Progenitor cell of endocrine pancreas (in vitro differentiated cells): ENCODE measurements at places on chromosomes 2 and 18.

- no peak for DNase-seq
These were observed 278.6 kb downstream of the DSC3 start for GRCh38 chr18:30763902-30764350.

DNA sequence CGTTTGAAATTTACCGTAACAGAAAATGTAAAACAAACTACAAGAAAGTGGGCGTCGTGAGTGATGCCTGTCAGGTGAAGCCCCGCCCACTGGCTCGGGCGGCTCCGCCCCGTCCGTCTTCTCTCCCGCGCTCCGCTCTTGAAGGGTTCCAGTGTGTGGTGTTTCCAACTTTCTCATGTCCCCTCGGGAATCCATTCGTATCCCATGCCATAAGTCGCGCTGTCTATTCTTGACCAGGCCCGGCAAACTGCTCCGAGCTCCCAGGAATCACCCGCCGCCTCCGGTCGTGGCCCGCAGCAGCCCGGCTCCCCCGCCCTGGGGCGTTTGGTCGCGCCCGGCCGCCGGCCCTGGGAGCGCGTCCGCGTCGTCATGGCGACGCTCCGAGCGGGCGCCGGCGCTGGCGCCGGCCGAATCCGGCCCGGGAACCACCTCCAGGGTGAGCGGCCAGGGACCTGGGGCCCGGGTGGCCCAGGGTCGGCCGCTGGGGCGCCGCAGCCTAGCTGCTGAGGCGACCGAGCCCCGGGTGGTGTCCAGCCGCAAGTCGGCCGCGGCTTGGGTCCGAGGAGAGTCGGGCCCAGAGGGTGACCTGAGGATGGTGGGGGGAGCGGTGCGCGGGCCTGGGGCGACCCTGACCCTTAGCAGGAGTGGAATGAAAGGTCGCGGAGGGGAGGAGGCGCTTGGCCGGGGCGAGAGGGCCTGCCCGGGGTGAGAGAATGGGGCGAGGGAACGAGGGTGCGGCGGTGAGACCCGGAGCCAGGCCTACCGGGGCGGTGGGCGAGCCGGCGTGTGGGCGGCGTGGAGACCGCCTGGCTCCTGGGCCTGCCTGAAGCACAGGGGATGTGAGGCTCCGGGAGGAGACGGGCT is at the start of gene CFAP221:
Gene CFAP221, plus strand, starts transcription at position 375 of the 864 bp plus-strand sequence. CDS start 1,683 bp downstream, outside the sequence.
- DNase-seq: peak; percentile 63

- DNase-seq: no peak
These were observed 47.9 kb downstream of the COL3A1 start for GRCh38 chr2:189022053-189022481.

- no peak for DNase-seq
These were observed 460.7 kb upstream of the FANCL start for GRCh38 chr2:58701688-58702301.

DNA sequence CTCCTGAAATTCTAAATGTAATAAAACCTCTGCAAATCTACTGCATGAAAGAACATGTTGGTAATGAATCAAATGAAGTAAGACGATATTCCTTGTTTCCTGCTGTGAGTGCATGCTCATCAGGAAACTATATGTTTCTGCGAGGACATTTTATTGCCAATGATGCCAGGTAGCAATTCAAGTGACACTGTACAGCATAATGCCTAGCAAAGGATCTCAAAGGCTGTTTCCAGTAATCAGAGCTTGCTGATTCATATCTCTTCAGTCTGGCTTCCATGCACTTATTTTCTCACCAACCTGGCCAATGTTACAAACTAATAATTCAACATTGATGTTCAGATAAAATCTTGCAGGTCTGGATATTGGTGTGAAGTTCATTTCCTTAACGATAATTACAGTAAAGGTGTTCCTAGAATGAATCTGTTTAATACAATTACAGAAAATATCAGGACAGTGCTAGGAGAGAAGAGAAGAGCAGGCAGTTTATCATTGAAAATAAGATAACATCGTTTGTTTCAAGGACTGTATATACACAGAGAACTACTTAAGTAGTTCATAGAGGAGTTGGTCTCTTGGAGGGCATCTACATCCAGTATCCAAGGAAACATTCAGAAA is 568.5 kb upstream of the SOX11 start:
- DNase-seq: no peak

DNA sequence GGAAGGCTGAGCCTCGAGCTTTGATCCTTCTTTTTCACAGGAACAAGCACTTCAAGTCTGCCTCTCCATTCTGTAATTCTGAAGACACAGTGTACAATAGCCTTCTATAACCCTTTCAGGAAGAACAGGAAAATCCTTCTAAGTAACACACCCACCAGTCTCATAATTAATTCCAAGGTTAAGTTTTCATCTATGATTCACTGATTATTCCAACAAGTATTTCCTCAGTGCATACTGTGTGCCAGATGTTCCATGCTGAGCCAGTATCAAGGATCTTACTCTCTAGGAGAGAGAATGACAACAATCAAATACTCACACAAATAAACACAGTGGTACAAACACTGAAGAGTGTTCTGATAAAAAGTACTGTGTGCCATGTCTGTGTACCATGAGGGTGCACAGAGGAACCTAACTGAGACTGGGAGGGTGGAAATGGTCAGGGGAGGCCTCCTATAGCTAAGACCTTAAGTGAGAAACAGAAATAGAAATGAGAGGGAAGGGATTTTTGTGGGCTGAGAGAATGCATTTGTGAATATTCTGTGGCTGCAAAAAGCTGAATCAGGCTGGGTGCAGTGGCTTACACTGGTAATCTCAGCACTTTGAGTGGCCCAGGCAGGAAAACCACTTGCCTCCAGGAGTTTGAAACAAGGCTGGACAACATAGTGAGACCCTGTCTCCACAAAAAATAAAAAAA is 7.3 kb upstream of the MTLN start:
- no peak for DNase-seq

DNA sequence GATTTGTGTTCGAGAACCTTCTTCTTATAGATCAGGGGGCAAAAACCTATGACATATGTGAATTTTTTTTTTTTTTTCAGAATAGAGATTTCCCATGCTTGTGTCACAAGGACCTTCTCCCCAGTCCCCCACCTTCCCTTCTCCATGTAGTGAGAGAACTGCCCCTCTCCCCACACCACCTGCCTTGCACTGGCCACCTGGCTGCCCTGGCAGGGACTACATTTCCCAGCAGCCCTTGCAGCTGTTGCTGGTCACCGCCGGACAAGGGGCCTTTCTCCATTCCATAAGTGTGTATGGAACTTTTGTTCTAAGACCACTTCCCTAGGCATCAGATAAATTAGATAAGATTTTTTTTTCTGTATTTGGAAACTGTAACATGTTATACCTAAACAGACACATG is 22.2 kb downstream of the MBP start:
- no peak for DNase-seq

DNA sequence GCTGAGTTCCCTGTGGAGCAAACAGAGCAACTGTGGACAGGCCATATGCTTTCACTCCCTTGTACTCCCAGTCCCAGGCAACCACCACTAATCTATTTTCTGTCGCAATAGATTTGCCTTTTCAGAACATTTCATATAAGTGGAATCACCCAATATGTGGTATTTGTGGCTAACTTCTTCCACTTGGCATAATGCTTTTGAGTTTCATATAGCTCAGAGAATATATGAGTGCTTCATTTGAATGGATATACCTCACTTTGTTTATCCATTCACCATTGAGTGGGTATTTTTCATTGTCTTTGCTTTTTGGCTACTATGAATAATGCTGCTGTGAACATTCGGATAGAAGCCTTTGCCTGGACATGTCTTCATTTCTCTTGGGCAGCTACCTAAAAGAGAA is 151.9 kb downstream of the CERS6 start:
- no peak for DNase-seq

DNA sequence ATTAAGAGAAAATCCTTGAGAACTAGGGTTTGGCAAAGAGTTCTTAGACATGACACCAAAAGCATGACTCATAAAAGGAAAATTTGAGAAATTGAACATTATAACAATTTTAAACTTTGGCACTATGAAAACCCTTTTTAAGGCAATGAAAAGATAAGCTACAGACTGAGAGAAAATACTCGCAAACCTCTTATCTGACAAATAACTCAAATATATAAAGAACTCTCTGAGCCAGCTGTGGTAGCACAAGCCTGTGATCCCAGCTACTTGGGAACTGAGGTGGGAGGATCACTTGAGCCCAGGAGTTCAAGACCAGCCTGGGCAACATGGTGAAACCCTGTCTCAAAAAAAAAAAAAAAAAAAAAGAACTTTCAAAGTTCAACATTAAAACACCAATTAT is 70.5 kb downstream of the FAM168B start:
- no peak for DNase-seq

DNA sequence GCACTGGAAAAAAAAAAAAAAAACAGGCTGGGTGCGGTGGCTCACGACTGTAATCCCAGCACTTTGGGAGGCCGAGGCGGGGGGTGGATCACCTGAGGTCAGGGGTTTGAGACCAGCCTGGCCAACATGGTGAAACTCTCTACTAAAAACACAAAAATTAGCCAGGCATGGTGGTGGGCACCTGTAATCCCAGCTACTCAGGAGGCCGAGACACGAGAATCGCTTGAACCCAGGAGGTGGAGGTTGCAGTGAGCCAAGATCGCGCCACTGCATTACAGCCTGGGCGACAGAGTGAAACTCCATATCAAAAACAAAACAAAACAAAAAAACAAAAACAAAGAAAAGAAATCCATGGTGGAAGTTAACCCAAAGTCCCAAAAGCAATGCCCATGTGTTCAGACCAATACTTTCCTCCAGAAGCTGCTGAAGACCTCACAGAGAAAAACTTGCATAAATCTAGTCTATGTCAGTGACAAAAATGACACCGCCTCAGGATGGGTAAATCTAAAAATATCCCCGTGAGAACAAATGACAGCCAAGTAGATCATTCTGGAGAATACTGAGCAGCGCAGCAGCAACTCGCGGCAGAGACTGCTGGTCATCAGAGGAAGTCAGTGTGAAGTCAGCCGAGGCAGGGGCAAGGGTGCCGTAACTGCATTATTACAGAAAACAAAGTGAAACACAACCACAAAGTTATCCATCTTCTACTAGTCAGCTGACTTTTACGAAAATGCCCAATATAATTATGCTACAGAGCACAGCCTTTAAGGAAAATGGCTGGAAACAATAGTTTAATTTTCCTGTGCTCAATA is 41.0 kb downstream of the LPIN2 start:
- no peak for DNase-seq

- DNase-seq: no peak
These were observed 29.4 kb downstream of the MAP4K3 start for GRCh38 chr2:39407516-39408296.

- no peak for DNase-seq
These were observed 128.4 kb downstream of the CABLES1 start for GRCh38 chr18:23263551-23264235.

GRCh38 chr2:197097578-197098366 is 171.3 kb upstream of the PGAP1 start:
- DNase-seq: no peak

DNA sequence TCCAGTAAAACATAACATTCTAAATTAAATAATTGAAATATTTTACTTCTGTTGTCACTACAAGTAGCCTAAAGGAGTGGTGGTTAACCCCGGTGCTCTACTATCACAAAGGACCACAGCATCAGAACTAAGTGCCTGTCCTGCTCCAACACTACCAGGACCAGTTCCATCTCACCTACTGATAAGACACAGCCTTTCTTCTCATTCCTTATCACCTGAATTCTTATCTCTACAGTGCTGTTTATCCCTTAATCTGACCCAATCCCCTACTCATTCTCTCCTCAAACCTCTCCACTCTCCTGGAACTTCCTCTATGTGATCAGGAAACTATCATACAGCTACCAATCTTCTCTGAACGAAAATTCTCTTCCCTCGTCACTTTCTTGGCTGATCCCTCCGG is 80.2 kb downstream of the ITSN2 start:
- DNase-seq: no peak

DNA sequence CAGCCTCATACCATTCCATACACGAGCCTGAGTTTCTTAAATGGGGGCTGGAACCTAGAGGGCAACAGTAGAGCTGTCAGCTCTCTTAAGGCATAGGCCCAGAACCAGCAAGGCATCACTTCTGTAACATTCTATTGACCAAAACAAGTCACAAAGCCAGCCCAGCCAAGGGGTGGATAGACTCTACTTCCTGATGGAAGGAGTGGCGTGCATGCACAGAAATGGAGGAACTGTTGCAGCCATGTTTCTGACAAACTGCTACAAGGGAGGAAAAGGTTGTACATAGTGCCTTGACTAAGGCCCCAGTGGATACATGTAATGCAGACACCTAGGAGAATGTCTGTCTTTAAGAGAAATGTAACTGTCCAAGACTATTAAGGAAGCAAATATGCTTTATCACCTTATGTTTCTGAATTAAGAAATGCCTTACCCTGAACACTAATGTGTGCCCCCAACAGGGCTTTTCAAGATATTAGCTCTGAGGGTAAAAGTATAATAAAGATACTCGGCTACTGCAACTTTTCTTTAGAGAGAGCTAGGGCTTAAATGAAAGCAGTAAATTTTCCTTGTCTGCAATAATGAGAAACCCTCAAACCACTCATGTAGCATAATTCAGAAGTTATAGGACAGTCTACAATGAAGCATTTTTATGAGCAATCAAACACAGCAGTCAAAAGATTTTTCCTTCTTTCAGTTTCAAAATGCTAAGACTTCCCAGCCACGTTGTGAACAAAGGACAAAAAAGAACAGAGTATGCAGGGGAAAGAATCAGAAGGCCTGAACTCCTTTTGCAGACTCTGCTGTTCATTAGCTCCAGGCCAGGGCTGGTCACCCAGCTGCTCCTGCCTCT is 35.1 kb upstream of the CDC42EP3 start:
- no peak for DNase-seq

DNA sequence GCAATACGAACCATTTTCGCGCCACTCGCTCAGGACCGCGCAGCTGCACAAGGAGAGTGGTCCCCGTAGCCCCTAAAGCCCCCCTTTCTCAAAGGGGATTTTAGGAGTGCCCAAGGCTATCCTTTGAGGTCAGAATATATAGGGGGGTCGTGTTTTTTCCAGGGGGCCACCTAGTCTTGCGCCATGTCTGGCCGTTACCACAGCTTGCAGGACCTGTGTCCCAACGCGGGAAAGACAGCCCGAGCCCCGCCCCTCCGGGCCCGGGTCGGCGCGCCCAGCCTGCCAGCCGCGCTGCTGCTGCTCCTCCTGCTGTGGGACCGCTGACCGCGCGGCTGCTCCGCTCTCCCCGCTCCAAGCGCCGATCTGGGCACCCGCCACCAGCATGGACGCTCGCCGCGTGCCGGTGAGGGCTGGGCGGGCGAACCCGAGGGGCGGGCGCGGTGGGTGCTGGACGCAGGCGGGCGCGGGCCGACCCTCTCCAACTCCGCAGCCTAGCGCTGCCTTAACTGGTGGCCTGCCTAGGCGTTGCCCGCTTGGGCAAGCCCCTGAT is at the start of gene CDCA7:
Gene CDCA7, plus strand, starts transcription at position 291 of the 550 bp plus-strand sequence. Its CDS starts 92 bp downstream, at position 383.
- peak; percentile 66 for DNase-seq

- no peak for DNase-seq
These were observed 134.8 kb upstream of the AGAP1 start for GRCh38 chr2:235358981-235359471.

DNA sequence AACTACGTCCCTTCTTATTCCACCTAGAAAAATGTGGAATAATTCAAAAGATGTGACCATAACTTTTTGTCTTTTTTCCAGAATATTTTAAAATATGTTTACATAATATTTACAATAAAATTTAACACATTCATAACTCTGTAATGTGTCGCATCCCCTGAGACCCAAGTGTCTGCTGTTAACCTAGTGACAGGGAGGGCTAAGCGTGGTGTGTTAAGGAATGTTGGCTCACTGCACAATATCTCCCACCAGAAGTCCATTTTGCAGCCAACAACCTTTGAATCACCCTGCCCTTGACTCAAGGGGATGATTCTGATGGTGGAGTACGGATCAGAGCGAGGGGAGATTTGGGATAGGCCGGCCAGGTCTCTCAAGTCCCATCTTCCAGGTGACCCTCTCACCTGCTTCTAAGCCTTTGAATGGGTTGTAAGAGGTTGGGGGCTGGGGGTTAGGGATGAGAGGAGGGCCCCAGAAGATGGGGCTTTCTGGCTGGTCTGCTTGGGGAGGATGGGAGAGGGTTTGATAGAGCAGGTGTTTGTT is 43.3 kb downstream of the SERTAD2 start:
- DNase-seq: no peak
